Muscle of leg (tissue), 16 donors: ENCODE measurements at places on chromosomes 1 and 21. TPM values are rescaled to one million over a fixed set of nuclear protein-coding genes. Genes with fewer than 3 reads are reported as not detected.

DNA sequence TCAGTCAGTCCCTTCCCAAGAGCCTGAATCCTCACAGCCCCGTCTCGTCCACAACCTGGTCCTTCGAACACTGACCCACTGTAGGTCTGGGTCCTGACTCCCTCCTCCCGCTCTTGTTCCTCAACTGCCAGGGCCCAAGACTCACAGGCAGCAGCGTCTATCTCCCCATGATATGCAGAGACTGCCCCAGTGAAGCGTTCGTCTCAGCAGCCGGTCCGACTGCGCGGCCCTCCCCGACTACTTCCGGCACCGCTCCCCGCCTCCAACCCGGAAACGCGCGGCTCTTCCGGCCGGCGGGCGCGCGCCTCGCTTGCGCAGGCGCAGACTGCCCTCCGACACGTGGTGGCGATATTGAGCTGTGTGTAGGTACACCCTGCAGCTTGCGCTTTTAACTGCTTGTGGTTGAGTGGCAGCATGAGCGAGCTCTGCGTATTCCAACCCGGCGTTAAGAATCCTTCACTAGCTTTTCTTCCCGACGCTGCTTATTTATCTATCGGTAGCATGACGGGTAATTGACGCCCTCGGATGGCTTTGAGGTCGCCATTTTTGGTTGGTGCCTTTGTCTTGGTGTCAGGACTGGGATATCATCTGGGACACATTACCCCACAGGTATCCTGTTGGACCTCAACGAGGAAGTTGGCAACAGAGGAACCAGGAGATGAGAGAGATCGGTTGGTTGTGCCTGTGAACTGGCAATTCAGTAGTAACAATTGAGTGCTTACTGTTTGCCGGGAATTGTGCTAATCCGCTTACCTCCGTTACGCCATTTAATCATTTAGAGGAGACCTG, at the start of gene TAF12:
Gene TAF12 (minus strand): TSS at position 221 of the 789 bp plus-strand sequence. CDS start 20,986 bp downstream, outside the sequence.
- no peaks in the 10 kb centered on the region for H3K27me3 ChIP-seq
- peak; percentile 98 for DNase-seq
- no peaks in the 10 kb centered on the region for H3K36me3 ChIP-seq
- H3K27ac ChIP-seq, result peak within 1 kb of the TSS; percentile 98
- peaks cover 24% of the 10 kb centered on the region for H3K4me1 ChIP-seq
- H3K4me3 ChIP-seq, result peak within 1 kb of the TSS; percentile 80

GRCh38 chr1:53362851-53363642, 35.2 kb upstream of the LRP8 start:
- H3K27ac ChIP-seq, result no peak overlapping the region
- H3K36me3 ChIP-seq, result no peaks in the 10 kb centered on the region

- no peak overlapping the region for H3K4me3 ChIP-seq
- no peaks in the 10 kb centered on the region for H3K27me3 ChIP-seq
- H3K36me3 ChIP-seq, result peaks cover 24% of the 10 kb centered on the region
- peak; percentile 52 for DNase-seq
These were observed 37.6 kb downstream of the DUSP10 start for GRCh38 chr1:221704306-221704705.

GRCh38 chr1:86138746-86139145, 17.8 kb downstream of the COL24A1 start:
- H3K36me3 ChIP-seq, result no peaks in the 10 kb centered on the region
- DNase-seq, result no peak
- H3K4me1 ChIP-seq, result no peaks in the 10 kb centered on the region
- no peak overlapping the region for H3K4me3 ChIP-seq
- no peak overlapping the region for H3K27ac ChIP-seq
- no peaks in the 10 kb centered on the region for H3K27me3 ChIP-seq

DNA sequence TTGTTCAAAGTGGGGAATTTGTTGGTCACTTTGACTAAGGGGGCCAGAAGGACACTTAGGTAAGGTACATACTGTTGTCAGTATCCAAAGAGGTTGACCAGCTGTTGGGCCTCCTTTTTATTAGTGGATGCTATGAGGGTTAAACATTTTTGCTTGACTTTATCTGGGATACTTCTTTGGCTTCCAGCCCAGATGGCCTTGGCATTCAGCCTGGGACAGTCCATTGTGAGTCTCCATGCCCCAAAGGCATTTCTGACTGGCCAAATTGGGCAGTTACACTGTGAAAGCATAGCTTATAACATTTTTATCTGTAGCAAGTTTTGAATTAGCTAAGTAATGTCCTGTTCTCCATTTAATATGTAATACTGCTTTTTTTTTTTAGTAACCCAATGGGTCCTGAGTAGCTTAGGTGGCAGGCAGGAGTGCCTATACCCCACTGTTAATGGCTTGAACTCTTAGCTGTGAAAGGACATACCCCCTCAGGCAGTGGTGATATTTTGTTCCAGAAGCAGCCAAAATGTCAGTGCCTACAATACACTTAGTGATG, 35.4 kb upstream of the CD1D start:
- H3K4me3 ChIP-seq, result no peak overlapping the region
- no peaks in the 10 kb centered on the region for H3K27me3 ChIP-seq
- no peaks in the 10 kb centered on the region for H3K36me3 ChIP-seq
- DNase-seq, result peak; percentile 68

DNA sequence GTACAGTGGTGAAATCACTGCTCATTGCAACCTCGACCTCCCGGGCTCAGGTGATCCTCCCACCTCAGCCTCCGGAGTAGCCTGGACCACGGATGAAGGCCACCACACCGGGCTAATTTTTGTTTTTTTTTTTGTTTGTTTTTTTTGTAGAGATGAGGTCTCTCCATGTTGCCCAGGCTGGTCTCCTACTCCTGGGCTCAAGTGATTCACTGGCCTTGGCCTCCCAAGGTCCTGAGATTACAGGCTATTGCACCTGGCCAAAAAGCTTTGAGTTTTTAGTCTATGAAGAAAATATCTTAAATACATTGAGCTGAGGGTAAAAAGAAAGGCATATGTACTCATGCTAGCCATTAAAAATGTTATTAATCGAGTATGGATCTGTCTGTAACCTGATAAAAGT, 3.6 kb downstream of the TMEM50A start:
- no peaks in the 10 kb centered on the region for H3K4me1 ChIP-seq
- H3K4me3 ChIP-seq, result no peak overlapping the region
- no peak for DNase-seq
- H3K36me3 ChIP-seq, result peaks cover 16% of the 10 kb centered on the region

GRCh38 chr1:5733596-5733995, 258.6 kb downstream of the NPHP4 start:
- no peaks in the 10 kb centered on the region for H3K4me1 ChIP-seq
- H3K4me3 ChIP-seq, result no peak overlapping the region
- H3K27ac ChIP-seq, result no peak overlapping the region
- H3K36me3 ChIP-seq, result no peaks in the 10 kb centered on the region

- H3K27me3 ChIP-seq, result no peaks in the 10 kb centered on the region
- peak; percentile 58 for DNase-seq
- H3K4me1 ChIP-seq, result no peaks in the 10 kb centered on the region
- H3K27ac ChIP-seq, result peak overlapping the region; percentile 45
These were observed 134.5 kb downstream of the HHIPL2 start for GRCh38 chr1:222413436-222413835.

DNA sequence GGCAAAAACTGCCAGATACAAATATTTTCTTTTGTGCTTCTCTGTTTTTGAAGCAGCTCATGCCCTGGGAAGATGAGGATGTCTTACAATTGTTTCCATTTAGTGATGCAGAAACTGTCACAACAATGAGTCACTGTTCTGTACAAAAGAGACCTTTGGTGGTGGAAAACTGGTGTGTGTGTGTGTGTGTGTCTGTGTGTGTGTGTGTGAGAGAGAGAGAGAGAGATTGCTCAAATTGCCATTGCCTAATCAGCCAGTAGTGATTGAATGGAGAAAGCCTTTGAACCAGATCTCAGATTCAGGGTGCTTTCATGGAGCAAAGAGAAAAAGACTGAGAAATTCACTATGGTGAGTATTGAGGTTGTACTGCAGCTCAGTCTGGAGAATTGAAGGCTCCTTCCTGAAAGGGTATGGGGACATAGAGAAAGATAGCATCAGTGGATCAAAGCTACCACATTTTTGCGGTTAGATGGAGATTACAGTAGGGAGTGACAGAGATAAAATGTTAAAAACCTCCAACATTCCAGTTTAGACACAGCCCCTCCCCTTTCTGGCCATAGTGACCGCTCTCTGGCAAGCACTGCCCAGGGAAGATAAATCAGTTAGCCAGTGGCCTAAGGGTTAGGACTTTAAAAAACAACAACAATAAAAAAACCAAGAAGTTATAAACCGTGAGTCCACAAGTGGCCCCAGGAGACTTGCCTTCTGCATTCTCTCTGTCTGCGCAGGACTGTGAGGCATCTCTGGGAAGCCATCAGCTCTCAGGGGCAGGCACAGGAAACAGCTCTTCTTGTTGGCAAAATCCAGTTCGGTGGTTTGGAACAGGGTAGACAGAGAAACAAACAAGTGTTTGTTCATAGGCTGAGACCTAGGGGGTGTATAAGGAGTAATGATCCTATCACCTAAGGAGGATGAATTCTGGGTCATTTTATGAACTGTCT, 406.5 kb downstream of the DUSP10 start:
- no peaks in the 10 kb centered on the region for H3K27me3 ChIP-seq
- H3K36me3 ChIP-seq, result no peaks in the 10 kb centered on the region
- DNase-seq, result peak; percentile 47
- no peak overlapping the region for H3K27ac ChIP-seq
- peaks cover 9% of the 10 kb centered on the region for H3K4me1 ChIP-seq

GRCh38 chr1:15469361-15469760, 6.5 kb upstream of the CELA2B start:
- peaks cover 32% of the 10 kb centered on the region for H3K4me1 ChIP-seq
- H3K27ac ChIP-seq, result peak overlapping the region; percentile 55
- no peaks in the 10 kb centered on the region for H3K27me3 ChIP-seq
- no peak for DNase-seq
- no peak overlapping the region for H3K4me3 ChIP-seq

- peaks cover 9% of the 10 kb centered on the region for H3K27me3 ChIP-seq
- H3K27ac ChIP-seq, result no peak overlapping the region
- no peak overlapping the region for H3K4me3 ChIP-seq
- H3K36me3 ChIP-seq, result no peaks in the 10 kb centered on the region
- DNase-seq, result no peak
- peaks cover 22% of the 10 kb centered on the region for H3K4me1 ChIP-seq
These were observed 16.7 kb upstream of the TTLL10 start for GRCh38 chr1:1157033-1157365.

GRCh38 chr1:24393892-24394291, 19.7 kb downstream of the STPG1 start:
- H3K27me3 ChIP-seq, result no peaks in the 10 kb centered on the region
- peak overlapping the region; percentile 1 for H3K27ac ChIP-seq
- peaks cover 4% of the 10 kb centered on the region for H3K36me3 ChIP-seq
- no peak overlapping the region for H3K4me3 ChIP-seq
- H3K4me1 ChIP-seq, result peaks cover 9% of the 10 kb centered on the region

DNA sequence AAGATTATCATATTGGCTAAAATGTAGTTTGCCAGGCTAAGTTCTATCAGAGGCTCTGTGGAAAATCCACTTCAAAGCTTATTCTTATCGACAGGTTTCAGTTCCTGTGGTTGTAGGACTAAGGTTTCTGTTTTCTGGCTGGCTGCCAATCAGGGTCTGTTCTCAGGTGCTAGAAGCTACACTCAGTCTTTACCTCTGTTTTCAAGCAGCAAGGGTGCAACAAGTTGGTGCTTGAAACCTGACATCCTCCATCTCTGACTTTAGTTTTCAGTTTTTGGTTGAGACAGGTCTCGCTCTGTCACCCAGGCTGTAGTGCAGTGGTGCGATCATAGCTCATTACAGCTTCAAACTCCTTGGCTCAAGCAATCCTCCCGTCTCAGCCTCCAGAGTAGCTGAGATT, 15.3 kb upstream of the TMCO2 start:
- no peak overlapping the region for H3K4me3 ChIP-seq
- H3K36me3 ChIP-seq, result peaks cover 40% of the 10 kb centered on the region
- H3K27ac ChIP-seq, result no peak overlapping the region
- H3K27me3 ChIP-seq, result no peaks in the 10 kb centered on the region
- H3K4me1 ChIP-seq, result no peaks in the 10 kb centered on the region

DNA sequence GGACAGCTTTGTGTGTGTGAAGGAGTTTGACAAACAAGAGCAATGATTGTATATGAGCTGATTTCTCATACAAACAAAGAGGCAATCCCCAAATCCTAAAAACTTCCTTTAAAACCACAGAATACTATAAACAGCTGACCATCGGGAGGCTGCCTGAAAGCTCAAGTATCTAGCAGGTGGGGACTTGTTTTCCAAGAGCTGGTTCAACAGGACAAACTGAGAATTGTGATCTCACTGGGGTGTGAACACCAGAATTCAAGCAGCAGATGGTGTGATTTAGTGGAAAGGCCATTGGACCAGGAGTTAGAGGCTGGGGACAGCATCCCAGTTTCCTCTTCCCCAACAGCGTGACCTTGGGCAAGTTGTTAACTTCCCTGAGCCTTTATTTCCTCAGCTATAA, 13.9 kb downstream of the LMX1A start:
- no peaks in the 10 kb centered on the region for H3K36me3 ChIP-seq
- DNase-seq, result peak; percentile 89
- H3K27ac ChIP-seq, result peak overlapping the region; percentile 95

DNA sequence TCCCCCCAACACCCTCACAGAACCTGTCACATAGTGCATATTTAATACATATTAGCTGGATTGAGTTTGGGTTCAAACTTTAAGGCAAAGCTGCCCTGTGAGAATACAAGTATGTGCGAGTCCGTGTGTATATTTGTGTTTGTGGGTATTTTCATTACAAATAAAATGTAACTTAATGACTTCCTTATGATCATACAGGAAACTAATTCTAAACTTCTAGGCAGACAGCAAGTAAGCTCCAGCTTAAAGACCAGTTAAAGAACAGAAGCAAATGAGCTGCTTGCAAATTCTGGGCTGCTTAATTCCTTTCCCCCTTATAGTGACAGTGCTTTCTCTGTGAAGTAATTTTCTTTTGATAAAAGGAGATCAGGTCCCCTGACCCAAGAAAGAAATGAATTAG, 437.6 kb downstream of the TTLL7 start:
- no peaks in the 10 kb centered on the region for H3K36me3 ChIP-seq
- no peak overlapping the region for H3K27ac ChIP-seq
- H3K27me3 ChIP-seq, result no peaks in the 10 kb centered on the region
- no peak overlapping the region for H3K4me3 ChIP-seq
- peak; percentile 56 for DNase-seq

GRCh38 chr1:196007763-196008162, 600.5 kb downstream of the KCNT2 start:
- H3K27ac ChIP-seq, result no peak overlapping the region
- no peak overlapping the region for H3K4me3 ChIP-seq
- DNase-seq, result no peak
- H3K4me1 ChIP-seq, result no peaks in the 10 kb centered on the region
- H3K27me3 ChIP-seq, result no peaks in the 10 kb centered on the region
- no peaks in the 10 kb centered on the region for H3K36me3 ChIP-seq

- peaks cover 4% of the 10 kb centered on the region for H3K4me1 ChIP-seq
- no peak for DNase-seq
- no peaks in the 10 kb centered on the region for H3K36me3 ChIP-seq
- H3K27me3 ChIP-seq, result no peaks in the 10 kb centered on the region
- H3K4me3 ChIP-seq, result no peak overlapping the region
These were observed 348.4 kb upstream of the C1orf87 start for GRCh38 chr1:60421965-60422364.

GRCh38 chr1:97245026-97245425, 523.4 kb downstream of the PTBP2 start:
- no peak overlapping the region for H3K4me3 ChIP-seq
- H3K27ac ChIP-seq, result no peak overlapping the region
- H3K36me3 ChIP-seq, result no peaks in the 10 kb centered on the region
- peaks cover 2% of the 10 kb centered on the region for H3K4me1 ChIP-seq
- no peaks in the 10 kb centered on the region for H3K27me3 ChIP-seq
- no peak for DNase-seq

Gene FMOD
- total RNA-seq, result 258 TPM

Gene SPRR4
- not detected for total RNA-seq

Gene KANK4
- 6.6 TPM for total RNA-seq

Gene SH3BGR
- 105 TPM for total RNA-seq

Gene EFNA1
- total RNA-seq, result 15.3 TPM

Gene CYP4A22
- total RNA-seq, result not detected

Gene SYNC
- 46.3 TPM for total RNA-seq

Gene RGS1
- 3.0 TPM for total RNA-seq

Gene FBXO44
- total RNA-seq, result 4.8 TPM

Gene ORC1
- 2.9 TPM for total RNA-seq

Gene PALMD
- 95.8 TPM for total RNA-seq
